Cardiac muscle cell (in vitro differentiated cells and primary cell): ENCODE measurements at places on chromosomes 3 and 15.
A peak's percentile ranks its signal among the peaks of the same experiment; 100 is the strongest.

GRCh38 chr15:28033443-28033842 is 65.7 kb downstream of the OCA2 start:
- DNase-seq: no peak

- no peak for DNase-seq
Observed at GRCh38 chr3:147921051-147921450, 511.9 kb downstream of the ZIC1 start.

- no peak for DNase-seq
Observed at GRCh38 chr15:44542596-44542995, 5.6 kb downstream of the EIF3J start.

GRCh38 chr15:65690778-65691177 is 69.0 kb downstream of the SLC24A1 start:
- peak; percentile 17 for DNase-seq

- no peak for DNase-seq
Observed at GRCh38 chr3:193895409-193895808, 240.5 kb upstream of the HES1 start.

GRCh38 chr15:91099995-91100813 is at the start of gene SV2B:
SV2B (plus strand) TSS chr15:91100257; CDS start chr15:91226264, 126,007 bp downstream.
- DNase-seq: peak; percentile 66

DNA sequence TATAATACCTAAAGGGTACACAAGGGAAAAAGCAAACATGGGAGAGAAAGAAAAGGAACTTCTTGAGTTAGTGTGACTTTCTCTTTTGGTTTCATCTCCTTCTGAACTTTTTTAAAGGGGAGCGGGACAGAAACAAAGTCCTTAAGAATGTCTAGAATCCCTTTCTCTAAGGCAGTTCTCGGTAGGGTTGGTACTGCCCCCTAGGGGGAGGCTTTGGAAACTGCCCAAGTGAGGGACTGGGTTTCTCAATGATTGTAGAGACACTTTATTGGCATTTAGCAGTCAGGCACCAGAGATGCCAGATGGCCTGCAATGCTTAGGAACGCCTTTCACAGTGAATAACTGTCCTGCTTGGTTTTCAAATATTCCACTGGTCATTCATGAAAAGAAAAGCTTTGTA is 172.7 kb downstream of the WDR72 start:
- DNase-seq: peak; percentile 60

DNA sequence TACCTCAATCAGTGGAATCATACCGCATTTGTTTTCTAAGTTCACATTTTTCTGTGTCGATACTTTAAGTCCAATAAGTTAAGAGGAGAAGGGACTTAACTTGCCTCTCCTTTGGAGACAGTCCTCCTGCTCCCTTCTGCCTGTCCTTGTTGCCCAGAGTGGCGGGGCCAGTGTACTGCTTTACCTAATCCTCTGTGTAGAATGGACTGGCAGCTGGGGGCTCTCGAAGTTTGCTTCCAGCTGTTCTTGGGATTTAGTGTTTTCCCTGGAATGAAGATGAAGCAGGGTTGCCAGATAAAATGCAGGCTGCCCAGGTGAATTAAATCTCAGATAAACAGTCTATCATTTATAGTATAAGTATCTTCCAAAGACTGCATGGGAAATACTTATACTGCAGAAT is 287.6 kb upstream of the C2CD4B start:
- DNase-seq: no peak

DNA sequence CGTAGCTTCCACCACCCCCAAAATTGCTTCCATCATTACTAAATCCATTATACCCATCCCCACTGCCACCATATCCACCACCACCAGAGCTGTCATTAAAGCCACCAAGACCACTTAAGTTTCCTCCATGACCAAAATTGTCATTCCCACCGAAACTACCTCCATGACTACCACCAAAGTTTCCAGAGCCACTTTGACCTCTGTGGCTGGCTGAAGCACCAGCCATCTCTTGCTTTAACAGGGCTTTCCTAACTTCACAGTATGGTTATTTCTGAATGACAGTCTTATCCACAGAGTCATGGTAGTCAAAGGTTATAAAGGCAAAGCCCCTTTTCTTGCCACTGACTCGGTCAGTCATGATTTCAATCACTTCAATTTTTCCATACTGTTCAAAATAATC is 24.3 kb upstream of the DENND4A start:
- DNase-seq: no peak

- no peak for DNase-seq
Observed at GRCh38 chr3:120040813-120041377, 53.4 kb downstream of the GSK3B start.

GRCh38 chr3:150635076-150635475 is 32.0 kb downstream of the SELENOT start:
- DNase-seq: no peak

- DNase-seq: no peak
Observed at GRCh38 chr15:29978411-29979382, 104.1 kb upstream of the GOLGA8J start.

DNA sequence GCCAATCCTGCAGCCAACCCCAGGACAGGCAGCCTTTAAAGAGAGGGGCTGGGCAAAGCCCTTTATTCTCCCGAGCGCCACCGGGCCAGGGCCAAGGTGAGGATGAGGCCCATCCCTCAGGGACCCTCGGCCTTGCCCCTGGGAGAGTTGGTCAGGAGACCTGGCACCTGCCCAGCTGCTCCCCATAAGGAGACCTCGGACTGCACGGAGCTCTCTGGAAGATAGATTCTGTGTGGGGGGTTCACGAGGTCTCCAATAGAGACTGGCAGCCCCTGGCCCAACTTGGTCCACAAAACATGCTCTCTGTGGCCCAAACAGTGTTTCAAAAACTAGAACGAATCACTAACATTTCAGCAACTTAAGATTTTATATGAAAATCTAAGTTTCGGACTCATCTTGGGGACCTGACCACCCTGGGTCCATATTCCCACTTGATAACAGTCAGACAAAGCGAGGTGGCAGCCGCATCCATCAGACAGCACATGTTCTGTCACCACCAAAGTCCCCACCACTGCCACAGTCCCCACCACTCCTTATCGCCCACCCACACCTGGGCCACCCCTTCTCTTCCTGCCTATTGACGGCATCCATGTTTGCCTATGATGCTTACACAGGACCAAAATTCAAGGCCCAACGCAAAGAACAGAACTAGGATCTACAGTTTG is 114.4 kb upstream of the RPL32 start:
- DNase-seq: no peak

DNA sequence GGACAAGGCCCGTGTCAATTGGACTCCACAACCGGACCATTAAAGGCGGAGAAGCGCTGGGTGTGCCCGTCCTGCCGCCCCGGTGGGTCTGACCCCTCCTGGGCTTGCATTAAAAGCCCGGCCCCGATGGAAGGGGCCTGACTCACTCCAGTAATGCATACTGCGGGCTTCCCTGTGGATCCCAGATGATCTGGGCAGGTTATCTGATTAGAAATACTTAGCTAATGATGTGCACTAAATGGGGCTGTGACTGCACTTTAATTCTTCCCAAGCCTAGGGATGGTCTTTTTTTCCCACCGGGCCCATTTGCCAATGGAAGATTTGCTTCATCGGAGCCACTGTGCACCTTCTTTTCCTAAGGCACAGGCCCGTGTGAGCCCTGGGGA is 124.9 kb downstream of the TMEM266 start:
- DNase-seq: no peak

DNA sequence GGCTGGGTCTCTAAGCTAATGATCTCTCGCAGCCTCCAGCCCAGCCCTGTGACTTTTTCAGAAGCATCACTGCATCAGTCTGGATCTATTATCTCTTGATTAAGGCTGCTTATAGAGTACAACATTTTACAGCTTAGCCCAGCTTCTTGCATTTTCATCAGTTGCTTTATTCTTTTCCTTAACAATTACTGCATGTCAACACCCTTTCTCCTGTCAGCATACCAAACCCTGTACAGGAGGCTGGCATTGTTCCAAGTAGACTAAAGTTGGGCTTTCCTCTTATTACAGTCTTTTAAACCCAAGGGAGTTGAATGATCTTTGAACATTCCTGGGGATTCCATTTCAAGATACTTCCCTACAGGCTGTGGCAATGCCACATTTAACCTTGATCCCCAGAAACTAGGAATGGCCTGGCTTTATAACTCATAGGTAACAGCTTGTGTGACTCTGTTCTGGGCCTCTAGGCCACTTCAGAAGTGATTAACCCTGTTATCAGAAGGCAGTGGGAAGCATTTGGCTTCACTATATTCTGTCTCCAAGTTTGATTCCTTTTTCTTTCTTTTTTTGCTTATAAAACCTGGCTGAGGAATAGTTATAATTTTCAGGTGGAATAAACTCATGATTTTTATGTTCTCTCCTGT is 182.9 kb downstream of the KCNMB2 start:
- peak; percentile 76 for DNase-seq

- DNase-seq: no peak
Observed at GRCh38 chr15:25248583-25249235, 190.1 kb downstream of the UBE3A start.

DNA sequence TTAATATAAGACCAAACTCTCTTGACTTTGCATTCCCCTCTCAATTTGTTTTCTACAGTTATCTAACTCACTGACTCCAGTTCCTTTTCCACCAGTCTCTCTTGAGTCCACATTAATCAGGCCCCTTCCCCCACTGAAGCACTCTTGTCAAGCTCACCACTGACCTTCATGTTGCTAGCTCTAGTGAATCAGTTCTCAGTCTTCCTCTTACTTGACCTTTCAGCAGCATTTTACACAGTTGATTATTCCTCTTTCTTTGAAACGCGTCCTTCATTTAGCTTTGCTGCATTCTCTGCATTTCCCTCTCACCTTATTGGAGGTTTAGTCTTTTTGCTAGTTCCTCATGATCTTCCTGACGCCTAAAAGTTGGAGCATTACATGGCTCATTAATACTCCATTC is 8.3 kb downstream of the PPP2R3A start:
- no peak for DNase-seq

DNA sequence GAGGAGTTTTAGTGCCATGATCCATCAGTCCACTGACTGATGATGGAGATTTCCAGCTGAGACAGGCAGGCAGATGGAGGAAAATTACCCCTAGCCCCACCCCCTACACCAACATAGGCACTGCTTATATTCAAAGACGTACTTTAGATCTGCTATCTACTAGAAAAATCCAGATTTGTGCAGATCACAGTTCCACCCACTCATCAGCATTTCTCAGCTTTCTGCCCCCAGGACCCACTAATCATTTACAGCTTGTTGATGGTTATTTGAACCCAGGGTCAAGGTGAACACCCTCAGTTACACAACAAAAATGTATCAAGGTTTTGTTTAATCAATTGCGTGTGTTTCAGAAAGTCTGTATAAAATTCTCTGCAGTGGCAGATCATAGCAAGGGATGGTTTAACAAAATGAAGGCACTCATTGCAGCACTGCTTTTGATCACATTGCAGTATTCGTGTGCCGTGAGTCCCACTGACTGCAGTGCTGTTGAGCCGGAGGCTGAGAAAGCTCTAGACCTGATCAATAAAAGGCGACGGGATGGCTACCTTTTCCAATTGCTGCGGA is at the start of gene HRG:
Gene HRG, plus strand, starts transcription at position 390 of the 564 bp plus-strand sequence. Its CDS starts 18 bp downstream, at position 408.
- no peak for DNase-seq
